ENCODE measurements at places on chromosomes 12 and 14.

DNA sequence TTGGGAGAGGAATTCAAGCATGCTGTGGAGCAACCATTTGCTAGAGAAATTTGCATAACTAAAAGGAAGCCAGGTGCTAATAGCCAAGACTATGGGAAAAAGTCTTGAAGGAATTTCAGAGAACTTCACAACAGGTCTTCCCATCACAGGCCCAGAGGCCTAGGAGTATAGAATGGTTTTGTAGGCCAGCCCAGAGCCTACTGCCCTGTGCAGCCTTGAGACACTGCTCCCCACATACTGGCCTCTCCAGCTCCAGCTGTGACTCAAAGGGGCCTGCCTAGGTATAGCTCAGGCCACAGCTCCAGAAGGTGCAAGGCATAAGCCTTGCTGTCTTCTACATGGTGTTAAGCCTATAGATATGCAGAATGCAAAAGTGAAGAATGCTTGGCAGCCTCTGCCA is 227.1 kb downstream of the SLC2A13 start:
- H3K4me3 ChIP-seq, result no peak overlapping the region
- H3K36me3 ChIP-seq, result no peaks in the 10 kb centered on the region
- no peaks in the 10 kb centered on the region for H3K4me1 ChIP-seq
- DNase-seq, result no peak

GRCh38 chr14:96264853-96265252 is 8.8 kb downstream of the BDKRB1 start:
- H3K4me3 ChIP-seq, result no peak overlapping the region
- no peak for DNase-seq
- no peaks in the 10 kb centered on the region for H3K27me3 ChIP-seq
- H3K36me3 ChIP-seq, result no peaks in the 10 kb centered on the region
- H3K4me1 ChIP-seq, result peaks cover 5% of the 10 kb centered on the region

DNA sequence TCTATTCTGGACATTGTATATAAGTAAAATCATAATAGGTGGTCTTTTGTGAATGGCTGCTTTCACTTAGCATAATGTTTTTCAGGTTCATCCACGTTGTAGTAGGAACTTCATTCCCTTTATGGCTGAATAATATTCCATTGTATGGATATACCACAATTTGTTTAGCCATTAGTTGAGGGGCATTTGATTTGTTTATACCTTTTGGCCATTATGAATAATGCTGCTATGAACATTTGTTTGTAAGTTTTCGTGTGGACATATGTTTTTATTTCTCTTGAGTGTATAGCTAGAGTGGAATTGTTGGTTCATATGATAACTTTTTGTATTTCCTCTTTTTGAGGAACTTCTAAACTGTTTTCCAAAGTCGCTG is 123.3 kb downstream of the TTLL5 start:
- H3K27ac ChIP-seq, result no peak overlapping the region
- H3K36me3 ChIP-seq, result peaks cover 92% of the 10 kb centered on the region
- no peak overlapping the region for H3K4me3 ChIP-seq
- H3K27me3 ChIP-seq, result no peaks in the 10 kb centered on the region

DNA sequence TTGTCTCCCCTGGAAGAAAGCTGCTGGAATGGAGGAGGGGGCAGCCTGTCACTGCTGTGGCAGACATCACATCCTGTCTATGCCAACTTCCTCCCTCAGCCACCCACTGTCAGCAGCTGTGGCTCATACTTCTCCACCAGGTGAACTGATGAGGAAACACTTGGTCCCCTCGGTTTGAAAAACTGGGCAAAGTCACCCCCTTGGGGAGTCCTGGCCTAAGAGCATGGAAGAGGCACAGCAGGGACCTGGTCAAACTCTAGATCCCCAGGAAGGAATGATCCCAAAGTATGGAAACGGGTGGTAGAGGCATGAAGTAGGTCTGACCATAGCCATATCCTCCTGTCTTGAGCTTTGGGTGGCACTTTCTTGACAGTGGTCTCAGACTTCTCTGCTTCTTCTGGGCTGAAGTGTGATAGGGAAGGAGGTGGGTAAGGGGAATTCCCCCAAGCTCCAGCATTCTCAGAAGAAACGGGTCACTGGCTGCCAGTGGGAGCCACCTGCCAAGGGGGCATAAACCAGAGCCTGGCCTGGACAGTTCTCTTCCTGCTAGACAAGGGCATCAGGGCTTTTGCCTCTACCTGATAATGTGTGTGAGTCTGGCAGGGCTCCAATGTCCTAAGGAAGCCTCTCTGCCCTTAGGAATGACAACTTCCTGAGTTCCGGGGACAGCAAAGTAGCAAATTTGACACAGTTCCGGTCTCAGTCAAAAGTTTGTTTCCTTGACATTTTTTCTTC is 36.0 kb downstream of the FMNL3 start:
- no peaks in the 10 kb centered on the region for H3K36me3 ChIP-seq
- H3K4me3 ChIP-seq, result no peak overlapping the region

DNA sequence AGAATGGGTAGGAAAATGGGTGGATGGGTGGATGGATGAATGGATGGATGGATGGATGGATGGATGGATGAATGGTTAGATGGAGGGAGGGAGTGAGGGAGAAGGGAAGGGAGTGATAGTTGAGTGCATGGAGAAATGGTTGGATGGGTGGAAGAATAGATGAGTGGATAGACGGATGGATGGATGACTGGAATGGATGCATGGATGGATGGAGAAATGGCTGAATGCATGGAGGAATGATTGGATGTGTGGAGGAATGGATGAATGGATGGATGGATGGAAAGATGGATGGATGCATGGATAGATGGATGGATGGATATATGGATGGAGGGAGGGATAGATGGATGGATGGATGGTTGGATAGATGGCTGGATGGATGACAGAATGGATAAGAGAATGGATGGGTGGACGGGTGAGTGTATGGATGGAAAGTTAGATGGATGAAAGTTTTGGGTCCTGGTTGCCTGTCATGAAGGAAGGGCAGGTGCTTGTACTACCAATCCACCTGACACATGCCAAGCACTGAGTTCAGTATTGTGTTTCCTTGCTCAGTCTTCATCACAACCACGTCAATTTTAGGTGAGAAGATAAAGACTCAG is 286.5 kb upstream of the RTL1 start:
- no peak for DNase-seq
- H3K4me1 ChIP-seq, result peaks cover 12% of the 10 kb centered on the region
- no peaks in the 10 kb centered on the region for H3K36me3 ChIP-seq
- no peaks in the 10 kb centered on the region for H3K27me3 ChIP-seq

DNA sequence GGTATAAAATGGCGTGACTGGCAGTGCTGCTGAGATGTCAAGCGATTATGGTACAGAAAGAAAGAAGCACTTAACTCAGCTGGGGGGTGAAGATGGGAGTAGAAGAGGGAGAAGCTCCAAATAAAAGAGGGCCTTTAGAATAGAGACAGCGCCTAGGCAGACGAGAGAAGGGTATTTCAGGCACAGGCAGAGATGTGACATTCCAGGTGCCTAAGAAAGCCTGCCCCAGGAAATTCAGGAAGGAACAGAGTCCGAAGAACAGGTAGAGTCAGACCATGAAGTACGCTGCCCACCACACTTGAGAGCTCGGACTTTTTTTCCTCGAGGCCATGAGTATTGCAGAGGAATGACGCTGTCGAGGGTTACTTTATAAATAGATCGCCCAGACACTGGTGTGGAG is 170.9 kb upstream of the ATF7IP start:
- DNase-seq, result no peak
- no peak overlapping the region for H3K4me3 ChIP-seq
- no peak overlapping the region for H3K27ac ChIP-seq
- H3K36me3 ChIP-seq, result no peaks in the 10 kb centered on the region
- no peaks in the 10 kb centered on the region for H3K4me1 ChIP-seq

DNA sequence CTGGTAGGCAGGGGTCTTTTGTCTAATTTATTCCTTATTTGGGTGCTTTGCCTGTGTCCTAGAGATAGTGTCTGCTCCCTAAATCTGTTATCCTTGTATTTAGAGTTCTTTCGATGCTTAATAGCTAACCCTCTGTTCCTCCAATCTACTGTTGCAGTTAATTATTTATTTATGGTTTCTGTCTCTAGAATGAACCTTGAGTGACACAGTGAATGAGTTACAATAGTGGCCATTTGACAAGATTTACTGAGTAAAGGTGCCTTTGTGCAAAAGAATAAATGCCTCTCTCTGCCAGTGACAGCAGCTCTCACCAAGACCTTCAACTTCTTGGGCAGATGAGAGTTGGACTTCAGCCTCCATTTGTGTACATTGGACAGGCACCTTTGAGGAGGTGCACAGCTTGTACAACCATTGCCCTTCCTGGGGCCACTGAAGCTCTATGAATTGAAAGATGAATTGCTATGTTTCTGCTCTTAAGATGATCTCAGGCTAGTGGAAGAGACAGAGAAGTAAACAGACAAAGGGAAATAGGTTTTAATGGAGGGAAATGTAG is 165.9 kb downstream of the DERA start:
- no peak for DNase-seq
- no peaks in the 10 kb centered on the region for H3K36me3 ChIP-seq
- no peak overlapping the region for H3K4me3 ChIP-seq
- no peak overlapping the region for H3K27ac ChIP-seq
- H3K27me3 ChIP-seq, result no peaks in the 10 kb centered on the region

DNA sequence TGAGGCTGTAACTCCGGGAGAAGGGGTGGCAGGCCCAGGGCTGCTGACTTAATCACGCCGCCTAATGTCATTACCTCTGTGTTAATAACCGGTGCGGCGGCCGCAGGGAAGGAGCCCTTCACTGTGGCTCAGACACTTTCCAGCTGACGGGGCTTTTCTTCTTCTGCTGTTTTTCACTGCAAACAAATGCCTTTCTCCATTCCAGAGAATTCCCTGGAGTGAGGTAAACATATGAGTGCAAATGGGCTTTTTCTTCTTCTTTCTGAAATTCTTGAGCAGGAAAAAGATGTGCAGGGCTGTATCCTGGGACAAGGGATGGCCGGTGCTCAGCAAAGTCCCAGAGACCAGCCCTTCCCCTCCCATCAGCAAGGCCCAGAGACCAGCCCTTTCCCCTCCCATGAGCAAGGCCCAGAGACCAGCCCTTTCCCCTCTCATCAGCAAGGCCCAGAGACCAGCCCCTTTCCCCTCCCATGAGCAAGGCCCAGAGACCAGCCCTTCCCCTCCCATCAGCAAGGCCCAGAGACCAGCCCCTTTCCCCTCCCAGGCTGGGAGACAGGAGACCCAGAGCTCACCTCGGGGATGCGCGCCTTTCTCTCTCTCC is 33.4 kb upstream of the FAM181A start:
- peak overlapping the region; percentile 53 for H3K27ac ChIP-seq
- no peak overlapping the region for H3K4me3 ChIP-seq
- peak; percentile 50 for DNase-seq
- peaks cover 30% of the 10 kb centered on the region for H3K27me3 ChIP-seq
- peaks cover 14% of the 10 kb centered on the region for H3K4me1 ChIP-seq
- H3K36me3 ChIP-seq, result no peaks in the 10 kb centered on the region

- no peak overlapping the region for H3K27ac ChIP-seq
- DNase-seq, result peak; percentile 32
- H3K27me3 ChIP-seq, result no peaks in the 10 kb centered on the region
- H3K4me3 ChIP-seq, result no peak overlapping the region
- H3K4me1 ChIP-seq, result no peaks in the 10 kb centered on the region
Observed at GRCh38 chr12:48542300-48542928, 17.0 kb downstream of the OR8S1 start.

- H3K27me3 ChIP-seq, result no peaks in the 10 kb centered on the region
- DNase-seq, result no peak
- no peak overlapping the region for H3K4me3 ChIP-seq
- no peaks in the 10 kb centered on the region for H3K36me3 ChIP-seq
- peaks cover 33% of the 10 kb centered on the region for H3K4me1 ChIP-seq
Observed at GRCh38 chr12:32505067-32505945, 105.9 kb downstream of the FGD4 start.

- no peak overlapping the region for H3K27ac ChIP-seq
- H3K27me3 ChIP-seq, result no peaks in the 10 kb centered on the region
- H3K4me3 ChIP-seq, result no peak overlapping the region
Observed at GRCh38 chr14:69615496-69616407, 4.4 kb downstream of the SUSD6 start.

- no peak overlapping the region for H3K4me3 ChIP-seq
- H3K4me1 ChIP-seq, result peaks cover 17% of the 10 kb centered on the region
- H3K36me3 ChIP-seq, result no peaks in the 10 kb centered on the region
Observed at GRCh38 chr12:128969480-128970055, 116.3 kb downstream of the GLT1D1 start.

- peaks cover 9% of the 10 kb centered on the region for H3K27me3 ChIP-seq
- no peak overlapping the region for H3K4me3 ChIP-seq
Observed at GRCh38 chr14:100547633-100548294, 39.5 kb downstream of the BEGAIN start.

DNA sequence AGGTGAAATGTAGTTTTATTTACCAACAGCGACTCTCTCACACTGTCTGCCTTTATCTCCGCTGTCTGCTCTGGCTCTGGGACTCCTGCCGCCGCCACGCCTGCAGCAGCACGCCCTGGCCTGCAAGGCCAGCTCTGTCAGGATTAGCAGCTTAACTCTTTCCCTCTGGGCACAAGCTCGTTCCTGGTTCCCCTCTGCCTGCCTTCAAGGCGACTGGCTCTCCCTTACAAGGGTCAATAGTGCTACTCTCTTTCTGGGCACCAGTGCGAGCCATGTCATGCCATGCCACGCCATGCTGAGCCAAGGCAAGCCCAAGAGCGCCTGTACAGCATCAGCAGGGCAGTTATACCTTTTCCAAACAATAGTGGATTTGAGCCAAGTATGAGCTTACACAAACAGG is 3.6 kb upstream of the CLEC2B start:
- H3K4me1 ChIP-seq, result no peaks in the 10 kb centered on the region
- no peak overlapping the region for H3K4me3 ChIP-seq
- no peaks in the 10 kb centered on the region for H3K27me3 ChIP-seq
- H3K27ac ChIP-seq, result no peak overlapping the region

DNA sequence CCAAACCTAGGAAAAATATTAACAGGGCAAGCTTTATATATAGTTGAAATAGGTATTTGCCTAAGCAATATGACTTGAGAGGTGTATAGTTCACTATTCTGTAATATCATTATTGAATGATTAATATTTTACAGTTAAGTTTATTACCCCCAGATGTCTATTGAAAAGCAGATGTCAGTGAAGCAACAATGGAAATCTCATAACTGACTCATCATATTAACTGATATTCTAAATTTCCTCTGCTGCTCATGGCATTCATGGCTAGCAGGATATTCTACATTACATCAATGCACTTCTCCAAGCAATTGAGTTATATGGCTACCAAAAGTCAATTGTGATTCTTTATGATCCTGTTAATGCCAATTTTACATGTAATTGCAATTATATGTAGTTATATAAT is 9.7 kb upstream of the MAGOHB start:
- no peaks in the 10 kb centered on the region for H3K36me3 ChIP-seq
- H3K4me1 ChIP-seq, result no peaks in the 10 kb centered on the region
- no peak for DNase-seq
- no peak overlapping the region for H3K4me3 ChIP-seq

- no peak overlapping the region for H3K27ac ChIP-seq
- peaks cover 18% of the 10 kb centered on the region for H3K4me1 ChIP-seq
- H3K4me3 ChIP-seq, result no peak overlapping the region
Observed at GRCh38 chr12:122082621-122083356, 4.2 kb downstream of the MLXIP start.

GRCh38 chr12:32108787-32109186 is 2.1 kb downstream of the BICD1 start:
- peaks cover 5% of the 10 kb centered on the region for H3K4me1 ChIP-seq
- H3K36me3 ChIP-seq, result no peaks in the 10 kb centered on the region
- H3K4me3 ChIP-seq, result no peak overlapping the region
- no peak for DNase-seq
- no peak overlapping the region for H3K27ac ChIP-seq

GRCh38 chr14:65599375-65599774 is 186.8 kb downstream of the FUT8 start:
- no peaks in the 10 kb centered on the region for H3K36me3 ChIP-seq
- no peaks in the 10 kb centered on the region for H3K4me1 ChIP-seq
- DNase-seq, result no peak
- no peak overlapping the region for H3K4me3 ChIP-seq
- H3K27ac ChIP-seq, result no peak overlapping the region
